ENCODE measurements at places on chromosomes 2 and 18.

GRCh38 chr2:67626656-67627055, 229.5 kb downstream of the ETAA1 start:
- DNase-seq, result no peak

- DNase-seq, result no peak
Measured at GRCh38 chr2:226151157-226151556, 648.5 kb downstream of the IRS1 start.

DNA sequence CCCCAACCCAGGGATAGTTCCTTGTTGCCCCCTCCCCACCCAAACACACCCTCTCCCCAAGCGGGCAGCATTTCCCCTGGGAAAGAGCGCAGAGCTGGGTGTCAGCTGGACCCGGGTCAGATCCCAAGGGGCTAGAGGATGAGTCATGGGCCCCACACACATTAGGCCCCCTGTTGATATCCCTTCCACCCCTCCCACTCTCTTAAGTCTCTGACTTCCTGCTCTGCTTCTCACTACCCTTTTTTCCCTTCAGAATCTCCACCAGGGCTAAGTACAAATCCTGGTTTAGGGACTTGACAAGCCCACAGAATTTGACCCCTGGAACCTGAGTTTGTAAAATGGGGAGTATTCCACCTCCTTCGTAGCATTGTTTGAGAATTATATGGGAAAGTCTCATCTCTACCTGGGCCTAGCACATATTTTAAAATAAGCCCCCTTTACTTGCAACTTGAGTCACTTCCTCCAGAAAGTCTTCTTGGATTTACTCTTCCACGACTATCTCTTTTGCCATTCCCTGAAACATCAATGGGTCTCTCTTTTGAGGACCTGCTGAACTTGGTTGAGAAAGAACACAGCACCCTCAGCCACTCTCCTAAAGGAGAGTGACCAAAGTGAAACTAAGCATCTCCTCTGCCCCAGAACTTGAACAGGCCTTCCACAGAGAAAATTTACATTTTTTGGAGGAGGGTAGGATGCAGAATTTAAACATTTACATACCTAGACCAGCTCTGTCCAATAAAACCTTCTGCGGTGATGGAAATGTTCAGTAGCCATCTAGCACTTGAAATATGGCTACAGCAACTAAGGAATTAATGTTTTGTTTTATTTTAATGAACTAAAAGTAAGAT, 4.7 kb downstream of the RTKN start:
- no peak for DNase-seq

- no peak for DNase-seq
Measured at GRCh38 chr2:58514252-58514651, 273.1 kb upstream of the FANCL start.

GRCh38 chr2:134304394-134305108, 50.7 kb downstream of the MGAT5 start:
- no peak for DNase-seq

GRCh38 chr2:199833525-199833924, 17.5 kb downstream of the FTCDNL1 start:
- DNase-seq, result no peak

GRCh38 chr2:26542194-26542455, 64.2 kb upstream of the OTOF start:
- DNase-seq, result no peak

DNA sequence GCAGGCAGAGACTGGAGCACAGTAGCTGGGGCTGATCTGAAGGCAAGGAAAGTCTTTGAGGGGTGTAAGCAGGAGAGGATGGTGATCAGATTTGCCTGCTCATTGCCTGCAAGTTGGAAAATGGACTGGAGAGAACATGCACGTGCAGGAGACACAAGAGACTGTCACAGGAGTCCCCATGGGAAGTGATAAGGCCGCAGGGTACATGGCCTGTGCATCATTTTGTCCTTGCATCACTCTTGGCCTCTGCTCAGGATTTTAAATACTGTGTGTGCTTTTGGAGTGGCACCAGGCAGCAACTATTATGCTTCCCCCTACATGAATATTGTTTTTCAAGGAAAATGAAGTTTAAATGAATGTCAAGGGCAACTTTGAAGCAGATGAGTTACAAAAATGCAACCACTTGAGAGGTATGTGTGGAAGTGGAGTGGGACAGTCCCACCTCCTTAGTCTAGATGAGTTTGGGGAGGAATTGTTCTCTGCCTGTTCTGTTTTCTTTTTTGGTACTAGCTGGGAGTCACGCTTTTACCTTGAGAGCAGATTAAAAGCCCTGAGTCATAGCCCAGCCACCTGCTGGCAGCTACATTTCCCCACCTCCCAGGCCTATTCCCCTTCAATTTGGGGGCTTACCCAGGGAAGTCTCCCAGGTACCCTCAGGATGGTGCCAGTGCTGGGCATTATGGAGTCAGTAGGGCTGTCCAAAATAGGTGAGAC, 19.3 kb downstream of the MAPK4 start:
- DNase-seq, result no peak

DNA sequence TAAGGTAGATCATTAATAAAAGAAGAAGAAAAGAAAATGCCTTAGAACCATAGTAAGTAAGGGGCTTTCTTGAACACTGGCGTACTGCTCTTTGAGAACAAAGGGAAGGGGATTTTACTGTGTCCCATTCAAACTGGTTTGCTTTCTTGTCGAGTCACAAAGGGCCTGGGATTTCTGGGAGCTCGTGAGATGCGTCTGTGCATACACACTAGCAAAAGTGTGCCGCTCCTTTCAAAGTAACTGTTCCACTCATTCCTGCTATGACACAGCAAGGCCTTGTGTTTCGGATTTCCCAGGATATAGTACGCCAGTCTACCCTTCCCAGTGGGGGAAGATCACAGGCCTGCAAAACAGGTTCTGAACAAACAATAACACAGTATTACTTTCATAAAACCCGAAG, 93.0 kb downstream of the KCTD18 start:
- no peak for DNase-seq

- no peak for DNase-seq
Measured at GRCh38 chr18:31835528-31836133, 75.0 kb upstream of the SLC25A52 start.

DNA sequence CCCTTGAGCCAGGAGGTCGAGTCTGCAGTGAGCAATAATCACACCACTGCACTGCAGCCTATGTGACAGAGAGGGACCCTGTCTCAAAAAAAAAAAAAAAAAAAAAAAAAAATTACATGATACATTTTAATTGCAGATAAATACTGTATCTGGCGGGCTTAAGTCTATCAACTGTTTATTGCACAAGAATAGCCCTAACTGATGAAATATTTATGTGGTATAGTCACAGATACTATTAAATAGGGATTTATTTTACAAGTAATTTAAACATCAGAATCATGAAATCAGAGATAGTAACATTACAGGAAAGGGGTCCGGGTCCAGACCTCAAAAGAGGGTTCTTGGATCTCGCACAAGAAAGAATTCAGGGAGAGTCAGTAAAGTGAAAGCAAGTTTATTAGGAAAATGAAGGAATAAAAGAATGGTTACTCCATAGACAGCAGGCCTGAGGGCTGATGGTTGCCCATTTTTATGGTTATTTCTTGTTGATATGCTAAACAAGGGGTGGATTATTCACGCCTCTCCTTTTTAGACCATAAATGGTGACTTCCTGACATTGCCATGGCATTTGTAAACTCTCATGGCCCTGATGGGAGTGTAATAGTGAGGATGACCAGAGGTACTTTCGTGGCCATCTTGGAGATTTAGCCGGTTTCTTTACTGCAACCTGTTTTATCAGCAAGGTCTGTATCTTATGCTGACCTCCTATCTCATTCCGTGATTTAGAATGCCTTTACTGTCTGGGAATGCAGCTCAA, 166.6 kb downstream of the PMAIP1 start:
- no peak for DNase-seq

DNA sequence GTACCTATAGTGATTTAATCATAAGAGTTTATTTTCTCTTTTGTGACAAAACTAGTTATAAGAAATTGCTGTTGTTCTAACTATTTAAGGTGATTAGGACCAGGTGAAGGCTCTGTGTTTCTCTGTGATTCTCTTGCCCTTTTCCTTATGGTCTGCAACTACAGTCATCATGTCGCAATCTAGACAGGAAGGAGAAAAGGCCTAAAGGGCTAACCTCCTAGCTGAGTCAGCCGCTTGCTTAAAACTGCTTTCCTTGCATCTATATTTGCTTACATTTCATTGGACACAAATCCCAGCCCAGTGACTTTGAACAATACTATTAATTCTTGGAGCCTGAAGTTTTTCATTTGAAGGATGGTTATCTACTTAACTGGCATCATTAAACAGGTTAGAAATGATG, 93.1 kb downstream of the PIK3C3 start:
- DNase-seq, result peak; percentile 33

DNA sequence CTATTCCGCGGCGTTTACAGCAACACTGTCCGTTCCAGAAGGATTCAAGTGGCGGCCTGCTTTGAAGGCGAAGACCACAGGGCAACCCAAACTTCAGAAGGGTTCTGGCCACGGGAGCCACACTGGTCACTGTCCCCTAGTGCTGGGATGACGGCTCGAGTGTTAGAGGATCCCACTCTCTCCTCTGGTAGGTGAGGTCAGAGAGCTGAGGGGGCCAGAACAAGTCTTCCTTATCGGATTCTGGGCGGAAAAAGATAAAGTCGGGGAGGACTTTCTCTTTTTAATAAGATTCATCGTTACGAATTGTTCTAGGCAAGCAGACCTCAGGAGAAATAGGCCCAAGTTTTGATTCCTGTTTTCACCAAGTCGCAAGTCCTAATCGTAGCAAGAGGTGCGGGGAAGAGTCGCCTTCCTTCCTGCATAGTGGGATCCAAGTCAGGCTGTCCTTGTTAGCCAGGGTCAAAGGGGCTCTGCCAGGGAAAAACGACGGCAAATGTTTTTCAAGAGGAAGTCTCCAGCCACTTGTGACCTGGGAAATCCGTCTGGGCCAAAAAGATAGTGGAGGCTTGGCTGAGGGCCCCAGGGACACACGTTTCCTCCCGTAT, 864 bp upstream of the MYL12A start:
- DNase-seq, result no peak

DNA sequence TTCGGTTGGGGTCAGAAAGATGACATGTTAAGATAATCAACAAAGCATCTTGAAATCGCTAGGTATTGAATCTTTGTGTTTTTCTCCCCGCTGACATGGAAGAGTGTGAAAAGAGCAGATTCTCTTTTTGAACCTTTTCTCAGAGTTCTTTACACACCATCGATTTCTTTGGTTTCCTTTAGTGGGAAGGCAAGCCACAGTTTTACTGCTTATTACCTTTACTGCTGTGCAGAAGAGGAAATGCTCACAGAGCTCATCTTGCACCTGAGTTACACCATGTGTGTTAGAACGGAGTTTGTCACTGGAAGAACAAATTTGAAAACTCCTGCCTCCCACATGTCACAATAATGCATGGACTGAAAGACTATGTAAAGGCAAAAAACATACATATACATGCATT, 45.3 kb upstream of the PDK1 start:
- no peak for DNase-seq

DNA sequence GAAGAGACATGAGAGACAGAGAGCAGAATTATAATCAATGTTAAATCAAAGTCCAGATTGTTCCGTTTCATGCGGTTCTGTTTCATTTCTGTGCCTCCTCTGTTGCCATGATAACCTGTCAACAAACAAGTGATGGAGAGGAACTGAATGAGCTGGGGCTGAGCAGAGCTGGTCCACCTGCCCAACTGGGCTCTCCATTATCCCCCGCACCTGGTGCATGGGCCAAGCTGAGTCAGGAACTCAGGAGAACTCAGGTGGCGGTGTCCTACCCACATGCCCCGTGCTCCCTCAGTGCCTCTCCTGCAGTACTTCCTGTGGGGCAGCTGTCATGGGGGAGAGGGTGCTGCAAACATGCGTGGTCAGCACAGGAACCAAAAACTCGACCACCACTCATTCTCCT, 178.8 kb downstream of the TTC32 start:
- no peak for DNase-seq

DNA sequence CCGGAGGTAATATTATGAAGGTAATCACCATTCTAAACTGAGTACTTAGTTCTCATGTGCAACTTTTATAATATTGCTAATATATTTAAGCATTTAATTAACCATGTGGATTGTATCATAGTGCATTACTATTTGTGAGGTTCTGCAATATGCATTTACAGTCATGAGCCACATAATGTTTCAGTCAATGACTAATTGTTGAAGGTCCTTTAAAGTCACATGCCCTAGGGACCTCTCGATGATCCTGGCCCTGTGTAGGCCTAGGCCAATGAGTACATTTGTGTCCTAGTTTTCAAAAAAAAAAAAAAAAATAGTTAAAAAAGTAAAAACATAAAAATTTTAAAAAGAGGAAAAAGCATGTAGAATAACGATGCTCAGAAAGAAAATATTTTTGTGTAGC, 298.0 kb downstream of the DSEL start:
- no peak for DNase-seq

- DNase-seq, result no peak
Measured at GRCh38 chr2:237459741-237460174, 27.3 kb upstream of the MLPH start.
